ENCODE measurements at places on chromosomes 16 and 17. TPM values are rescaled to one million over a fixed set of nuclear protein-coding genes. Genes with fewer than 3 reads are reported as not detected.

Gene CDRT15
- not detected for total RNA-seq

Gene ADAMTS18
- not detected for total RNA-seq

Gene ITGB3
- 0.98 TPM for total RNA-seq

Gene ARMC7
- total RNA-seq = 18.5 TPM

Gene PRAC1
- total RNA-seq = not detected

Gene ZNF205
- total RNA-seq = not detected

Gene MYADML2
- total RNA-seq = not detected

Gene GH1
- not detected for total RNA-seq

Gene KRTAP1-5
- total RNA-seq = not detected

Gene GGT6
- total RNA-seq = not detected

Gene CDH13
- total RNA-seq = not detected

Gene TMEM235
- total RNA-seq = not detected

Gene YBX2
- total RNA-seq = 0.55 TPM

Gene ALOX15B
- not detected for total RNA-seq

Gene TMC8
- 364 TPM for total RNA-seq

Gene LPCAT2
- total RNA-seq = 0.87 TPM

Gene HSF5
- total RNA-seq = 0.77 TPM

Gene CLN3
- total RNA-seq = 58.4 TPM

Gene CTRB2
- total RNA-seq = not detected

Gene GNGT2
- 15.0 TPM for total RNA-seq

Gene PRR35
- not detected for total RNA-seq

Gene SLC12A3
- not detected for total RNA-seq

Gene AHSP
- total RNA-seq = not detected

Gene EFNB3
- not detected for total RNA-seq

Gene KLHL10
- not detected for total RNA-seq

Gene PGAP3
- total RNA-seq = 27.0 TPM

Gene FNDC8
- total RNA-seq = not detected

Gene TEKT1
- total RNA-seq = not detected

Gene CCL8
- not detected for total RNA-seq

Gene TNFSF12
- total RNA-seq = 79.6 TPM

Gene DECR2
- 6.9 TPM for total RNA-seq

Gene MEOX1
- 6.6 TPM for total RNA-seq

Gene ABCA10
- total RNA-seq = 1.6 TPM

Gene DNAJA3
- 51.6 TPM for total RNA-seq

Gene KCNH4
- 0.17 TPM for total RNA-seq

Gene TMEM186
- 11.1 TPM for total RNA-seq

Gene PPP1R27
- not detected for total RNA-seq

Gene KCTD19
- total RNA-seq = not detected

Gene RAMP2
- total RNA-seq = not detected

Gene KRT33A
- total RNA-seq = not detected

Gene SEPTIN12
- not detected for total RNA-seq

Gene CYGB
- not detected for total RNA-seq

Gene MYH3
- total RNA-seq = 5.5 TPM

Gene OR4D1
- total RNA-seq = 0.54 TPM

Gene PIPOX
- total RNA-seq = 1.6 TPM

Gene KRTAP3-1
- not detected for total RNA-seq

Gene NCBP3
- 43.7 TPM for total RNA-seq

Gene KCNJ12
- total RNA-seq = not detected

Gene CCL5
- 68.7 TPM for total RNA-seq

Gene ZACN
- total RNA-seq = 0.27 TPM

Gene NKD1
- 1.3 TPM for total RNA-seq

Gene ACSF2
- total RNA-seq = 24.5 TPM

Gene RANBP10
- 28.2 TPM for total RNA-seq

Gene TRIM16
- 8.7 TPM for total RNA-seq

Gene PRKAR1A
- total RNA-seq = 200 TPM

Gene PABPN1L
- not detected for total RNA-seq

Gene C16orf96
- 0.22 TPM for total RNA-seq

All from activated CD4-positive, alpha-beta T cell treated with anti-CD3 and anti-CD28 coated beads, Interleukin-2, amount 10 ng/mL, durations not matched to agents 7 days and 5 days (primary cell).